ENCODE measurements at places on chromosomes 2 and 18.

DNA sequence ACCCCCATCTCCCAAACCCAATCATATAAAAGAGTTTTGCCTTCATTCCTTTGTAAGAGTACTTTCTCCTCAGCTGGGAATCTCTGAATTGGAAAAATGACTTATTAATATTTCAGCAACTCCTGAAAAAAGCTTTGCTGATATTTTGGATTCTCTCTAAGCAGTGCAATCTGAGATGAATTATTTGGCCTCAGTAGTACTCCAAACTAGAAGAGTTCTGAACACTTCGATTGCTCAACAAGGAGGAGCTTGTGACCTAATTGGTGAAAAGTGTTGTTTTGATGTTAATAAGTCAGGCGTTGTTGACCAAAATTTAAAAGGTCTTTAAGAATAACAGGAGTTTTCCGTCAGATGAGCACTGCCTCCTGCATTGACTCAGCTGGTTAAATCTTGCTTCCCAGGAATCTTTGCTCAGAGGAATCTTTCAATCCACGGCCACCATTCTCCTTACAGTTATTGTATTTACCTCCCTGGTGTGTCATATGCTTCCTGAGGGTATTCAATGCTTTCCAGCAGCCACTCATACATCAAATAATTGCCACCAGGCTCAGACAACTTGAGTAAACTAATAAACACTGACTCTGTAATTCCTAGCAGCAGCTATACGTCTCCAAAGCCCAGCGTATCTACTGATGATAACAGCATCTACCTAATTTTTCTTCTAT is 24.5 kb upstream of the LIPG start:
- DNase-seq = no peak

DNA sequence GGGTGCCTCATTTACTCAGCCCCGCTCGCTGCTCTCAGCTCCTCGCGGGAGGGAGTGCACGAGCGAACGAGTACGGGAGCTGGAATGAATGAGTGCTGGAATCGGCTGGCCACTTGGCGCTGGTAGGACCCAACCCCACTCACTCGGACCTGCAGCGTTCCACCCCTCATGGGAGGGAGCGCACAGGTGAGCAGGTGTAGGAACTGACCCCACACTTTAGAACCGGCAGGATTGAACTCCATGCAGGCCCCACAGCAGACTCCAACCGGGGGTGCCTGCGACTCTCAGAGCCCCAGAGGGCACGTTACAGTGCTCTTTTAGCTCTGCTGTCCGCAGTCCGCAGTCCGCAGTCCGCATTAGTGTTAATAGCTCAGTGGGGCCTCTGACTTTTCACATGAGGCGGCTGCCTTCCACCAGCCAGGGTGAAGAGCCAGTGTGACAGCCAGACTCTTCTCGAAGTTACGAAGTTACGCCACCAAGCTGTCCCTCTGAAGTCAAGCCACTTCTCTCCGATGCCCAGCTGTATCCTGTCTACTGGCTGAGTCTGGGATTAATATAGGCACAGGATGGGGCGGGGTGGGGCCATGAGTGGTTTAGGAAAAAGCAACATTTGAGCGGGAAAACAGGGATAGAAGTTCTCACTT is 102.7 kb upstream of the ARHGAP15 start:
- DNase-seq = no peak

- no peak for DNase-seq
Measured at GRCh38 chr2:31053929-31054782, 84.1 kb downstream of the GALNT14 start.

GRCh38 chr2:10045561-10046355 is 2.4 kb downstream of the KLF11 start:
- no peak for DNase-seq

Measured in stimulated activated CD8-positive, alpha-beta memory T cell treated with anti-CD3 and anti-CD28 coated beads, Interleukin-12 subunit alpha, Interleukin-12 subunit beta, amount 100 ng/mL, for 4 hours (primary cell).